Left renal cortex interstitium (tissue), 4 donors: ENCODE measurements at places on chromosomes 4 and X. TPM values are rescaled to one million over a fixed set of nuclear protein-coding genes. Genes with fewer than 3 reads are reported as not detected.

The DMRTC1 gene
- 0.62 TPM for polyA plus RNA-seq

The SULT1B1 gene
- 0.72 TPM for polyA plus RNA-seq

The HTR2C gene
- 0.98 TPM for polyA plus RNA-seq

The GPR34 gene
- polyA plus RNA-seq = 4.2 TPM

The PCGF3 gene
- 69.5 TPM for polyA plus RNA-seq

The EIF2S3 gene
- 148 TPM for polyA plus RNA-seq

The CNGA1 gene
- 4.0 TPM for polyA plus RNA-seq

The TEX13C gene
- polyA plus RNA-seq = not detected

The HS3ST1 gene
- 0.92 TPM for polyA plus RNA-seq

The FATE1 gene
- polyA plus RNA-seq = 0.18 TPM

The FGB gene
- polyA plus RNA-seq = 204 TPM

The ZNF674 gene
- 6.2 TPM for polyA plus RNA-seq

The SERPINA7 gene
- 0.12 TPM for polyA plus RNA-seq

DNA sequence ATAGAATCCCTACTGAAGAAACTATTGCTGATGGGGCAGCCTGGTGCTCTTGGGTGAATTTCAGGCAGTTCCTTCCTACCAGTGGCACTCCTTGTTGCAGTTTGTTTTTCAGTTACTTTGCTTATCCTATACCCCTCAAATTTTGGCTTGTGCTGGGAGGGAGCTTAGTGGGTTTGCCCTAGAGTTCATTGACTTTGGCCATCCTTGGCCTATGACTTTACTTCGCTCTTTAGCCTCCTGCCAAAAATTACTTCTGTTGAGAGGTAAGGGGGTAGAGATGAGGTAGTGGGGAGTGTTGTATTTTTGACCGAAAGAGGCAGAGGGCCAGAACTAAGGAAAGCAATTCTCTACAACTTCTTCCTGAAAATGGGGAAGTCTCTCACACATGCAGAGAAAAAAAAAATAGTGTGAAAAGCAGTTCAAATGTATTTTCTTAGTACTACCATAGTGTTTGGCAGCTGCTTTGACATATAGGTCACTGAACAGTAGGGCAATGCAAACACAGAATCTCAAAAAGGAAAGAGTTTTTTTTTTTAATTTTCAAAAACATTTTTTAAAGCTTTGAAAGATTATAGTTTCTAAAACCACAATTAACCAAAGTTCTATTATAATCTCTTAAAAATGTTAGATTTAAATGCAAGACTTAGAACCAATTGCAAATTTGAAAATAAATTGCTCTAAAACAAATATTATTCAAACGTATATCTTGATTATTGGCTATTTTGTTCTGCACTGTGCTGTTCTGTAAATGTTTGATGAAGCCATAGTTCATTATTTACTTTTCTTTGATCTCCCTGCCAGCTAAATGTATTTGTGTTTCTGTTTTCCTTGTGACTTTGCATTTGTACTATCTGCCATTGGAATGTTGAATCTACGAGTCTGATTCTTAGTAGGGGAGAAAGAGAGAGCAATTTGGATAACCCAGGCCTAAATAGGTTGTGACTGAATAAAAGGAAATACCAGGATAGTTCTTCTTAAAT is 73.6 kb downstream of the DCK start:
- no peak for DNase-seq

- no peak for DNase-seq
Observed at GRCh38 chr4:2944586-2945526, 18.4 kb downstream of the NOP14 start.

GRCh38 chrX:99705701-99706100 is 704.4 kb downstream of the PCDH19 start:
- DNase-seq = no peak

- no peak for DNase-seq
Observed at GRCh38 chrX:30270639-30271038, 23.7 kb downstream of the MAGEB1 start.

DNA sequence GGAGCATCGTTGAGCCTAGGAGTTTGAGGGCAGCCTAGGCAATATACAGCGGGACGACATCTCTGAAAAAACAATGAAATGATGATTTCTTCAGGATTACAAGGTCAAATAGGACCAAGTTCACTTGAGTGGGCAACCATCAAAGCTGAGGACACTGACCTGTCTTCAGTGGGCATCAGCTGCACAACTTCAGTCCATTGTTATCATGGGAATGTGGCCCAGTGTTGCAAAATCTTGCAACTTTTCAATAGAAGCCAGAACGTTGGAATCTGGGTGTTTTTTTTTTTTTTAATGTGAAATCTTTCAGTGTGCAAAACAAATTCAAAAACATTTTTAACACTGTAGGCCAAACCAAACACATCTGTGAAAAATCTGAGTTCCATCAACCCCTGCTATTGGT is 155.4 kb upstream of the PLAC1 start:
- no peak for DNase-seq

DNA sequence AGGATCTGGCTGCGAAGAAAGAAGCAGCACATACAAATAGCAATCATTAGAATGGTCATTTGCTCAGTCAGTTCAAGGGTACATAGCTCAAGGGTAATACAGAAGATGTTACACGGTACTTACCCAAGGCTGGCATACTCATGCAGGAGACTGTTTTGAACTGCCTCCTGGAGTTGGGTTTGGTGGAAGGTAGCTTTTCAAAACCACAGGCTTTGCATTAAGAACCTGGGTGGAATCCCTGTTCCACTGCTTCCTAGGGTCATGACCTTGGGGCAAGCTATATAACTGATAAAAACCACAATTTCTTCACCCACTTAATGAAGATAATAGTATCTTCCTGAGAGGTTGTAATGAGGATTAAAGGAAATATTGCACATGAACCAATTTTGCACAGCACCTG is 36.5 kb downstream of the TBC1D9 start:
- DNase-seq = no peak

DNA sequence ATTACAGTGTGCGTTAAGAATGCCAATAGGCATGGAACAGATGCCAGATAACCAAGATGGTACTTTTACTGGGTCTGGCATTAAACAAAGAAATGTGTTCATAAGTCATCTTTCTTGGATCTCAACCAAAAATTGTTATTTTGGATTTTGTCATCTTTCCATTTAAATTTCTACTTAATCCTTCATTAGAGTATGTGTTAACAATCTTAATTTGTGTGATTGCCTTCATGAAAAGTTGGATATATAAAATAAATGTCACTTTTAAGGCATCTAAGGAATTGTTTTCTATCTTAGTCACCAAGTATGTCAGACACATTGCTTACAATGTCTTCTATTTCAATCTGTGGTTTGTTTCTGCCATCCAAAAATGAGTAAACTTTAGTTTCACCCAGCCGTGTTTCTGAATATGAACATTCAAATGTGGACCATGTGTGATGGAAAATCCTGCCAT is 87.5 kb downstream of the PALLD start:
- DNase-seq = no peak

GRCh38 chr4:53315300-53315699 is 50.6 kb downstream of the SCFD2 start:
- no peak for DNase-seq

- no peak for DNase-seq
Observed at GRCh38 chr4:88381123-88381522, 2.5 kb downstream of the HERC6 start.

- DNase-seq = no peak
Observed at GRCh38 chr4:33923469-33923868, 2320.8 kb downstream of the ARAP2 start.

- DNase-seq = no peak
Observed at GRCh38 chr4:2689825-2690700, 66.1 kb downstream of the TNIP2 start.

GRCh38 chrX:102976286-102976685 is 39.2 kb downstream of the RAB40AL start:
- DNase-seq = no peak

DNA sequence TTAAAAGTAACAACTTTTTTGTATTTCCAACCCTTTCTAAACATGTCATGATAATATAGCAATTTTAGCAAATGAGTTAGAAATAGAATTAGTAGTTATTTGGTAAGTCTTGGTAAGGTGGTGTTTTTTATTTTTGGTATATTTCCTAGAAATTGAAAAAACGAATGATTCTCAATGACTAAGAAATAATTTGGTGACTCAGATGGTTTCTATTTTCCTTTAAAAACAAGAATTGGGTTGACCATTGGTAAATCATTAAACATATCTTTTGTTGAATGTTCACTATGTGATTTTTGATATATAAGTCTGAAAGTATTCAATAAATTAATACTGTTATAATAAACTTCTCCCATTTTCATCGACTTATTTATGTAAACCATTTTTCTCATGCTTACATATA is 206.2 kb upstream of the BANK1 start:
- DNase-seq = no peak

DNA sequence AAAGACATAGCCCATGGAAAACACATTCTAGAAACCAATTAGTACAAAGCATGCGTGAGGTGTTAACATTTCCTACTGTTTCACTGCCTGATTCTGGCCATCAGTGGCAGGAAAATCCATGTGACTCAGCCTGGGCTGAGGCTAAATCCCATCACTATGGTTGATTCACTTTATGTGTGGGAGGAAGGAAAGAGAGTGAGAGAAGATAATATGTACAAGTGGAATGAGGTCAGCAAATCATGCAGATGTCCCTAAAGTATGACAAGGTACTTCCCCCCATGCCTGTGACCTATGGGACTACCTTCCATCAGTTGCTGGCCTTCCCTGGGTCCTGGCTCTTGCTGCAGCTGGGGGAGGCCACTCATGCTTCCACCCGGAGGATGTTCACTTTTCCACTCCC is 64.2 kb upstream of the MAP3K15 start:
- no peak for DNase-seq

- DNase-seq = no peak
Observed at GRCh38 chr4:114040319-114041116, 61.1 kb upstream of the ARSJ start.

- DNase-seq = peak; percentile 4
Observed at GRCh38 chr4:103934178-103934789, 214.5 kb upstream of the TACR3 start.

- DNase-seq = no peak
Observed at GRCh38 chrX:116272322-116272721, 101.8 kb downstream of the AGTR2 start.

DNA sequence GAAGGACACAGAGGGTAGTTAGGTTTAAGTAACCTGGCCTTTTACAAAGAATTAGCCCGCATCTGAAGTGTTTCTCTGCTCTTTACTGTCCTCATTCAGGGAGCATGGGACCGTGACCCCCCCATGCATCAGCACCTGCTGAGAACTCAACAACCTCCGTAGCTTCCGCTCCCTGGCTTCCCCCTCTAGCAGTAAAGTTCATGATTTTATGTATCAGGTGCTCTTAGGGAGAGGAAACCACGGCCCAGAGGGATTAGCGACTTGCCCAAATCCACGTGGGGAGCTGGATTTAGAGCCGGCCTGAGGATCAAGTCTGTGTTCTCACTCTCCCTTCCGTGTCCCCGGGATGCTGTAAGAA is 284.6 kb upstream of the GATB start:
- DNase-seq = no peak

GRCh38 chrX:47221756-47222155 is 3.3 kb downstream of the CDK16 start:
- DNase-seq = no peak

DNA sequence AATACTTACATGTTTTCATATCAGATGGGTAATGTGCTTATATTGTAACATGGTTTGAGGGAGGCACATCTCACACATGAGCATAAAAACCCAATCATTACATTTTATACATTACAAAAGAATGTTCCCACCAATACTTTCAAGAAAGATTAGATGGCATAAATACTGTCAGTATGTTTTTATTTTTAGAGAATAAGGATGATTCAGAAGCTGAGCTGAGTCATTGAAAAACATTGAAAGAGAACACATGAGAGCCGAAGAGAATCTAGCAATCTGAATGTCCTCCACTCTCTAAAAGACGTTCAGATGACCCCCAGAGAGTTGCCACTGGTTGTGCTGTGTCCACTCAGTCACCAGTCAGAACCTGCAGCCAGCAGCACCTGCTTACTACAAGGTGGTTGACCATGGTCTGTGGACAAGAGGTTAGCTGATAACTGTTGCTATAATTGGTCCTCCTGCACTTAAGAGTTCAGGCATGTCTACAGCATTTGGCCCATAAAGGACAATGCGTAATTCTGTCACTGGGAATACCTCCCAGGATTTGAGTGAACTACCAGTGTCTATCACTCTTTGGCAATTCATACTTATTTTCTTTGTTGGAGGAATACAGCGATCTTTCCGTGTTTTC is 382.2 kb upstream of the IGFBP7 start:
- DNase-seq = no peak

DNA sequence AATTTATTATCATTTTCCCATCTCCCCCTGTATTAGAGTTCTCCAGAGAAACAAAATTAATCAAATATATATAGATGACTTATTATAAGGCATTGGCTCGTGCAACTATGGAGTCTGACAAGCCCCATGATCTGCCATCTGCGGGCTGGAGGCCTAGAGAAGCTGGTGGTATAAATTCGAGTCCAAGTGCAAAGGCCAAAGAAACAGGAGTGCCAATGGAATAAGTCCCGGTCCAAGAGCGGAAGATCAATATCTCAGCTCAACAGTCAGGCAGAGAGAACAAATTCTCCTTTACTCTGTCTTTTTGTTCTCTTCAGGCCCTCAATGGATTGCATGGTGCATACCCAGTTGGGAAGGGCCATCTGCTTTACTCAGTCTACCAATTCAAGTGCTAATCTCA is 178.8 kb downstream of the NWD2 start:
- no peak for DNase-seq

DNA sequence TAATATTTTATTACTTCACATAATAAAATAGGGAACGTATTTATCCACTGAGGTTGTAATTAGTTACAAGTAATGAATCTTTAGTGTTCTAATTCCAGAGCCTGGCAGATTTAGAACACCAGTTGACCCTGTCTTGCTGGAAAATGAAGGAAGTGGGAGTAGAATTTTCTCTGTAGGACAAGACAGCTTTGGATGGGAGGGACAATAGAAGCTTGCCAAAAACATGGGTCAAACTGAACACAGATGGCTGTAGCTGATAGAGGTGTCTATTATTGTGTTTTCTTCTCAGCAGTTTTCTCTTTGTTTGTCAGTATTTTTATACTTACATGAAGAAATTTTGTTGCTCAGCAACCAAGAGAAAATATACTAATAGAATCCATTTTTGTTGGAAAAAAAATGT is 20.2 kb downstream of the FAT4 start:
- DNase-seq = no peak

DNA sequence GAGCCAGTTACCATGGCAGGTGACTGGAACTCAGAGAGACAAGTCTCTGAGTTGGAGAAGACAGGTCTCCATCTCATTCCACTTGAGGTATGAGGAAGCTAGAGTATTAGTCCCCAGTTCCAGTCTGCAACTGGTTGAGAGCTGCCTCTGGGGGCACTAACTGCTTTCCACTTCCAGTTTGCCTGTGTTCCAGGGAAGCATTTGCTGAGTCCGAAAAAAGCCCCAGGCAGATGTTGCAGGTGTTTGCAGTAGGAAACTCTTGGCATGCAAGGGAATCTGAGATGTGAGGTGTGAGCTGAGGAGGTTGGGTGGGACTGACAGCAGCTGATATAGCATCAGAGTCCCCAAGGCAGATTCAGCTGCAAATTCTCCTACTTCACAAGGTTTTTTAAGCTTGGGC is 272.2 kb upstream of the CASK start:
- no peak for DNase-seq
